Hepatocyte (in vitro differentiated cells): ENCODE measurements at places on chromosomes 2 and 18. TPM values are rescaled to one million over a fixed set of nuclear protein-coding genes. Genes with fewer than 3 reads are reported as not detected.
A peak's percentile ranks its signal among the peaks of the same experiment; 100 is the strongest.

HOXD10 gene
- 5.1 and 9.9 TPM in 2 replicates for polyA plus RNA-seq

DNA sequence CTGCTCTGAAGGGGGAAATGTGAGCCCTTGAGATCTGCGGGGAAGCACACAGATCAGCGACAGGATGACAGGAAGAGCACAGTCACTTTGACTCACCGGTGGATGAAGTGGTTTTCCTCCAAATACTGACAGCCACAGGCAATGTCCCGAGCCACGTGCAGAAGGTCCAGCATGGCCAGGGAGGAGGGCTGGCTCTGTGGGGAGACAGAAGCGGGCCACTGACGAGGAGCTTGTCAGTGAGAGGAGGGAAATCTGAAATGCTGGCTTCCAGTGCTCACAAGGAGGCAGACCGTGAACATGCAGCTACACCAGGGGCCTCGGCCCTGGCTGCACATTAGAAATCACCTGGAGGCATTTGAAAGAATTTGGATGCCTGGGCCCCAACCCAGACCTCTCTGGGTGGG, 98.7 kb downstream of the CLIP4 start:
- H3K27ac ChIP-seq: no peak overlapping the region
- no peak overlapping the region for H3K4me3 ChIP-seq
- no peaks in the 10 kb centered on the region for H3K27me3 ChIP-seq
- H3K36me3 ChIP-seq: no peaks in the 10 kb centered on the region
- H3K4me1 ChIP-seq: no peaks in the 10 kb centered on the region

SLC16A14 gene
- polyA plus RNA-seq: 0.79 and 1.3 TPM in 2 replicates

- no peak for DNase-seq
- peaks cover 4% of the 10 kb centered on the region for H3K27me3 ChIP-seq
- no peak overlapping the region for H3K27ac ChIP-seq
- H3K4me1 ChIP-seq: peaks cover 15% of the 10 kb centered on the region
Observed at GRCh38 chr18:79510731-79511241, 115.1 kb downstream of the NFATC1 start.

GRCh38 chr2:2123238-2123637, 207.8 kb downstream of the MYT1L start:
- DNase-seq: no peak
- H3K27me3 ChIP-seq: no peaks in the 10 kb centered on the region
- H3K4me1 ChIP-seq: no peaks in the 10 kb centered on the region
- no peak overlapping the region for H3K27ac ChIP-seq
- no peaks in the 10 kb centered on the region for H3K36me3 ChIP-seq

DNA sequence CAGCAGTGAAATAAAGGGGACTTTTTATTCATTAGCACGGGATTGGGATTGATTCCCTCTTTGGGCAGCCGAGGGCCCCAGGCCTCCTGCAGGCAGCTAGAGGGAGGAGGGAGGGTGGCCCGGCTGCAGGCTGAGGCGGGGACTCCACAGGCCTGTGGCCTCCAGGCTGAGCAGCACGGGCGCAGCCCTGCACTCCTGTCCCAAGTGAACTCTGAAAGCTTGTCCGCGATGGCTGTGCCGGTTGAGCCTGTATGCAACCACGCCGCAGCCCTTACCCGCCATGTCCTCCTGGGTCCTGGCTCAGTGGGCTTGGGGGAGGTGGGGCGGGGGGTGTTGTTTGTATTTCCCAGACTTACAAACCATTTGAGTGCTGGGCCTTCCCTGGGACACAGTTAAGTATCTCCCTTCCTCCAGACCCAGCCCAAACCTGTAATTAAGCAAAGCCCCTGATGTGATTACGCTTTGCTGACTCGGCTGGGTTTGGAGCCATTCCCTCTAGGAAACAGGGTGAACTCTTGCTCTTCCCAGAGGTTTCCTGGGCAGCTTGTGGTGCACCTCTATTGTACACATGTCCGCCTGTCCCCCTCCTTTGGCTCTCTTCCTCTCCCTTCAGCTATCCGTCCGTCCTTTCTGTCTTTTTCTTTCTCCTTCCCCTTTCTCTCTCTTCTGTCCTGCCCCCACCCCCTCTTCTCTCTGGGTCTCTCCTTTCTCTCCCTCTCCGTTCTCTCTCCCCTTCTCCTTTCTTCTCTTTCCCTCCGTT, 5.3 kb downstream of the GLI2 start:
- peak; percentile 46 for DNase-seq
- no peaks in the 10 kb centered on the region for H3K36me3 ChIP-seq
- peaks cover 54% of the 10 kb centered on the region for H3K27me3 ChIP-seq
- no peak overlapping the region for H3K4me3 ChIP-seq
- peak overlapping the region; percentile 38 for H3K27ac ChIP-seq

DNA sequence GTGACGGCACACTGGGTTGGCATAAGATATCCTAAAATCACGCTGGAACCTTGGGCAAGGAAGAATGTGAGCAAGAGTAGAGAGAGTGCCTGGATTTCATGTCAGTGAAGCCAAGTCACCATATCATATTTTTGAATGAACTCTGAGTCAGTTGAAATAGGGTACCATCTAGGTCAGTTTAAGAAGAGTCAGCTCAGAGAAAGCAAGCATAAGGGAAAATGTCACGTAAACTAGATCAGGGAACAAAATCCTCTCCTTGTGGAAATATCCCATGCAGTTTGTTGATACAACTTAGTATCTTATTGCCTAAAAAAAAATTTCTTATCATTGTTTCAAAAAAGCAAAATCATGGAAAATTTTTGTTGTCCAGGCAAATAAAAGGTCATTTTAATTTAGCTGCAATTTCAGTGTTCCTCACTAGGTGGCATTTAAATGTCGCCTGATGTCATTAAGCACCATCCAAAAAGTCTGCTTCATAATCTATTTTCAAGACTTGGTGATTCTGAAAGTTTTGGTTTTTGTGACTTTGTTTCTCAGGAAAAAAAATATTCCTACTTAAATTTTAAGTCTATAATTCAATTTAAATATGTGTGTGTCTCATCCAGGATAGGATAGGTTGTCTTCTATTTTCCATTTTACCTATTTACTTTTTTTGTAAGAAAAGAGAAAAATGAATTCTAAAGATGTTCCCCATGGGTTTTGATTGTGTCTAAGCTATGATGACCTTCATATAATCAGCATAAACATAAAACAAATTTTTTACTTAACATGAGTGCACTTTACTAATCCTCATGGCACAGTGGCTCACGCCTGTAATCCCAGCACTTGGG, 19.6 kb downstream of the RSAD2 start:
- peak; percentile 53 for DNase-seq
- no peaks in the 10 kb centered on the region for H3K27me3 ChIP-seq
- no peaks in the 10 kb centered on the region for H3K36me3 ChIP-seq
- no peaks in the 10 kb centered on the region for H3K4me1 ChIP-seq

DNA sequence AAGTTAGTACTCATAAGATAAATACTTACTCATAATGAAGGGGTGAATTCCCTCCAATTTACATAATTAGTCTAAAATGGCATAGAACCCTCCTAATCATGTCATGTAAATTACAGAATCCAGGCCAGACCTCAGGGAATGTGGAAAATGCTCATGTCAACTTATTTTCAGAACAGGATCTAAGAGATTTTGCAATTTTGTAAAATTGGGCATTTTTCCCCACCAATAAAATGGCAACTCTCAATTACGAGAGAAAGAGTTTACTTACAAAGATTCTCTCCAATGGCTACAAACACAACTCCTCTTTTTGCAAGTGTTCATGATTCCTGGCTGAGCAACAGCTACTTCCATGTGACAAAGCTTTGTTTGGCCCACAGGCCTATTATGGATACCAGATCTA, 33.8 kb upstream of the SP5 start:
- no peaks in the 10 kb centered on the region for H3K27me3 ChIP-seq
- H3K27ac ChIP-seq: no peak overlapping the region
- no peaks in the 10 kb centered on the region for H3K36me3 ChIP-seq
- peaks cover 10% of the 10 kb centered on the region for H3K4me1 ChIP-seq
- DNase-seq: no peak
- H3K4me3 ChIP-seq: no peak overlapping the region

DSC3 gene
- polyA plus RNA-seq: 13.9 and 17.1 TPM in 2 replicates

GRCh38 chr2:170092436-170093060, 85.4 kb upstream of the MYO3B start:
- no peak overlapping the region for H3K27ac ChIP-seq
- DNase-seq: no peak
- no peak overlapping the region for H3K4me3 ChIP-seq
- H3K36me3 ChIP-seq: no peaks in the 10 kb centered on the region
- no peaks in the 10 kb centered on the region for H3K4me1 ChIP-seq

DNA sequence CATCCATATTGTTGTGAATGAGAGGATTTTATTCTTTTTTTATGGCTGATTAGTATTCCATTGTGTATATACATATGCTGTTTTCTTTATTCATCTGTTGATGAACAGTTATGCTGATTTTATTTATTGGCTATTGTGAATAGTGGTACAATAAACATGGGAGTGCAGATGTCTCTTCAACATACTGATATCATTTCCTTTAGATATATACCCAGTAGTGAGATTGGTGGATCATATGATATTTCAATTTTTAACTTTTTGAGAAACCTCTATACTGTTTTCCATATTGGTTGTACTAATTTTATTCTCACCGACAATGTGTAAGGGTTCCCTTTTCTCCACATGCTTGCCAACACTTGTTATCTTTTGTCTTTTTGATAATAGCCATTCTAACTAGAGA, 144.5 kb downstream of the ADCYAP1 start:
- H3K27me3 ChIP-seq: no peaks in the 10 kb centered on the region
- no peak for DNase-seq

CTAGE1 gene
- polyA plus RNA-seq: 0.60 TPM in 1 of 2 replicates, not detected in the other

- DNase-seq: no peak
- no peak overlapping the region for H3K27ac ChIP-seq
- no peaks in the 10 kb centered on the region for H3K4me1 ChIP-seq
- no peaks in the 10 kb centered on the region for H3K27me3 ChIP-seq
- no peaks in the 10 kb centered on the region for H3K36me3 ChIP-seq
- H3K4me3 ChIP-seq: no peak overlapping the region
Observed at GRCh38 chr2:127490283-127490682, 36.0 kb downstream of the IWS1 start.

RUFY4 gene
- polyA plus RNA-seq: 1.5 TPM in 1 of 2 replicates, not detected in the other
